ENCODE measurements at places on chromosomes 13 and 19.

GRCh38 chr19:1618157-1619093, 13.2 kb upstream of the UQCR11 start:
- no peak for DNase-seq

GRCh38 chr19:18477974-18478373, 40.0 kb upstream of the ISYNA1 start:
- DNase-seq, result no peak

DNA sequence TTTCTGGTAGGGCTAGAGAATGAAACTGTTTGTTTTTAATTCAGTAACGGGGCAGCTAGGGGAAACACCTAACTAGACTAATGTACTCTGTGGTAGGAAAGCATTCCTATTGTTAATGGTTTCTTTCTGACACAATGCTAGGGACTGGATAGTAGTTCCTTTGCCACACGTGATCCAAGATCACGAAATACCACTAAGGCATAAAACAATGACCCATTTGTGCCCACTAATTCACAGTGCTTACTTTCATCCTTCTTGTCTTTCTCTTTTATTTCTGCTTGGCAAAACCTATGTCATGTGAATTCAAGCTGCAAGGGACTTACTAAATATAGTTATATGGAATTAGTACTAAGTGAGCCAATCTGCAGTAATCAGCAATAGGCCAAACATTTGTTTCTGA, 834.1 kb upstream of the SLITRK6 start:
- DNase-seq, result no peak

GRCh38 chr13:27673911-27674310, 52.2 kb downstream of the POLR1D start:
- DNase-seq, result no peak

GRCh38 chr13:78147905-78148304, 229.3 kb upstream of the EDNRB start:
- no peak for DNase-seq

DNA sequence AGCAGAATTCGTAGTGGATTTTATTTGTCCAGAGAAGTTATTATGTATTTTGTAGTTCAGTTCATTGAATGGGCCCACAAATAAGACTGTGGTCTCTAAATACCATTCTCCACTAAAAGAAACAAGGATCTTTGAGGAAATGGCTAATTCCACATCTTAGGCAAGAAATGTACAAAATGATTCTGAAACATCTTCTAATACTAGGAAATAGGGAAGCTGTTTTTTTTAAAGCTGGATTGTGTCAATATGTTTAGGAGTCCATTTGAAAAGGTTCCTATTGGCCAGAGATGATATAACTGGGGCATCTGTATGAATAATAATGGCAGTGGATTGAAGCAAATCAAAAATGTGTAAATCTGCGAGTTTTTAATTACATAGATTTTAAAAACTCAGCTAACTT, 88.5 kb upstream of the SIAH3 start:
- peak; percentile 61 for DNase-seq

DNA sequence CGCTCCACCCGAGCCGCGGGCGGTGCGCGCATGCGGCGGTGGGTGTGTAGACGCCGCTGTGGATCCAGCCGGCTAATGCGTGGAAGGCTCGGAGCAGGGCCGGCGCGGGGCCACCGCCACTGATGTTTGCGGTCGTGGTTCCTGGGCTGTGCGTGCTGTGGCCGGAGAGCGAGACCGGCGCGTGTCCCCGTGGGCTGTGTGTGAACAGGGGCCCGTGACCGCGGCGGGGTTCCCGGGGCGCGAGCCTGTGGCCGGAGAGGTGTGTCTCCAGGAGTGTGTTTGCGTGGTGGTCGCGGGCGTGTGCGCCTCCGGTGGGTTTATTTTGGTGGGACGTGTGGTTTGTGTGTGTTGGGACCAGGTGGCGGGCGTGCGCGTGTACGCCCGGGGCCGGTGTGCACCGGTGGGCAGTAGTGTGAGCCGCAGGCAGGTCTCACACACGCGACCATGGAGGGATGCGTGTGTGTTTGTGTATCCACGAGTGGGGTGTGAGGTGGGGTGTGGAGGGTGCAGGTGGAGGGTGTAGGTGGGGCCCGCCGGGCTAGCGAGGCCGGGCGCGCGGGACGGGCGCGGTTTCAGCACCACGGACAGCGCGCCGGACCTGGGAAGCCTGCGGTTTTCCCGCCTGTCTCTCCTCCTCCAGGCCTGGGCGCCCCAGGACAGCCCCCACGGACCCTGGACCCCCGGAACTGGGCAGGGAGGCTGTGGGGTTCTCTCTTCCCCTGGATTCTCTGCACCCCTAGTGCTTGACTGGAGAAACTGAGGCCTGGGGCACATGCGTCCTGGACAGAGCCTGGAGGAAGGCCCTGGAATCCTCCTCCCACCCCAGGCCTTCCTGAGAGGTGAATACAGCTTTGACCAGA, 1.6 kb downstream of the HCN2 start:
- DNase-seq, result peak; percentile 73

DNA sequence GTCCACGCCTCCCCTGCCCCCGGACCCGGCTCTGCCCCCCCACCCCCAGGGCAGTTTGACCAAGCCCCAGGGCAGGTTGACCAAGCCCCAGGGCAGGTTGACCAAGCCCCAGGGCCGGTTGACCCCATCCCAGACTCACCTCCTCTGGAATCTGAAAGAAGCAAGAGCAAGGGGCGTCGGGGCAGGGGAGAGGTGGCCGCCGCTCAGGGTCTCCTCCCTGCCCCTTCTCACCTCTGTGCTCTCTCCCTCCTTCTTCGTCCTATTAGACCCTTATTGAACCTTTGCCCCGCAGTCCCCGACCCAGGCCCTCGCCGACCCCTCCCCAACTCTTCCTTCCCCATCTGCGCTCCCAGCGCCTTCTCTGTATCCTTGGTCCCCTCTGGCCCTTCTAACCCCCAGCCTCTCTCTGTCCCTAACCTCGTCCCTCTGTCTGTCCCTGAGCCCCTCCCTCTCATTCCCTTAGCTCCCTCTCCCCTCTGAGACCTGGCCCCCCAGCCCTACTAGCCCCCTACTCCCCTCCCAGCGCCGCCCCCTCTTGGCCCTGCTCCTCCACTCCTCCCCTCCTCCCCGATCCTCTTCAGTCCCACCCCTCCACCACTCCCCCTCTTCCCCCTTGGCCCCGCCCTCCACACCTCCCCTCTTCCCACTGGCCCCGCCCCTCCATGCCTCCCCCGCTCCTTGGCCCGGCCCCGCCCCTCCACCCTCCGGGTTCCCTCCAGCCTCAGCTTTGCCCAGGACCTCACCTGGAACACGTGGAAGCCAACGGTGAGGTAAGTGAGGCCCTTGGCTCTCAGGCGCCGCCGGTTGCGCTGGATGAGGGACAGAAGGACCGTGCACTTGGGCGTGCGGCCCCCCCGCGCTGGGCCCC, 7.6 kb downstream of the CAPN12 start:
- peak; percentile 23 for DNase-seq

GRCh38 chr19:35940078-35940775, 4.1 kb downstream of the LRFN3 start:
- no peak for DNase-seq

- no peak for DNase-seq
Observed at GRCh38 chr13:27200413-27201070, 28.9 kb upstream of the USP12 start.

- DNase-seq, result peak; percentile 93
Observed at GRCh38 chr13:41053384-41053826, 7.9 kb upstream of the WBP4 start.

GRCh38 chr13:20128459-20128931, 32.4 kb downstream of the GJA3 start:
- no peak for DNase-seq

GRCh38 chr19:55617426-55617825, 6.9 kb downstream of the ZNF784 start:
- DNase-seq, result no peak

GRCh38 chr19:12778905-12779161, 3.5 kb upstream of the HOOK2 start:
- DNase-seq, result no peak

Data from suppressor macrophage treated with lipopolysaccharide for 1 hour (primary cell).